ENCODE measurements at places on chromosomes 1 and 21. TPM values are rescaled to one million over a fixed set of nuclear protein-coding genes. Genes with fewer than 3 reads are reported as not detected.

DNA sequence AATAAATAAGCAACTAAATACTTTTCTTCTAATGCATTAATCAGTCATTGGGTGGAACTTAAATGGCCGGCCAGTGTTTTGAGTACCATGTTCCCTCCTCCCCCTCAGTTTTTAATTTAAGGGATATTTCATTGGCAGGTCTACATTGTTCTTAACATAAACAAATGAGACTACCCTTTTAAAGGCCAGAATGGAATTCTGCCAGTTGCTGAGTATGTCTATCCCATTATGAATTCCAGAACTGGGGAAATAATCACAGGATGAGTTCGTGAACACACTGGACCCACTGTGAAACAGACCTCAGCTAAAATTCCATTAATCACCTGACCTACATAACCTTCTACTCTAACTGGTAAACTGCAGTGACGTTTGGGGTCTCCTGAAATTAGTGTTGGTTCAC is 305.5 kb upstream of the PKN2 start:
- no peak for DNase-seq

DNA sequence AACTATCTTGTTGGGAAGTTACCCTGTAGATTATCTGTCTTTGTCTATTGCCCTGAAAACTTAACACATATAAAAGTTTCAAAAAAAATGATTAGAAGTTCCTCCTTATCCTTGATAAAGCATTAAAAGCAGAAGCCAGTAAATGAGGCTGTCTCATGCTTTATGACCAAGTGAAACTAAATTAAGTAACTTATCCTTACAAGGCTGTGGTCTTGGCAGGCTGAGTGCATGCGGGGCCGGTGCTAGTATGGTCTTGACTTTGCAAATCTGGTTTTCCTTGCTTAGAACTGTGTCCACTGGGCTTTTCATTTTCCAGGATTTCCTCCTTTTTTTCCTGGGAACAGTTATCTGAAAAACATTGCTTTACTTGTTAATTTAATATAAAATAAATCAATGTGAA is 43.1 kb downstream of the PCNX2 start:
- DNase-seq, result no peak

- DNase-seq, result peak; percentile 26
These were observed at the start of gene NIBAN1 for GRCh38 chr1:184974056-184974836. Gene NIBAN1 (minus strand): TSS chr1:184974508. CDS start chr1:184974356, 152 bp downstream.

DNA sequence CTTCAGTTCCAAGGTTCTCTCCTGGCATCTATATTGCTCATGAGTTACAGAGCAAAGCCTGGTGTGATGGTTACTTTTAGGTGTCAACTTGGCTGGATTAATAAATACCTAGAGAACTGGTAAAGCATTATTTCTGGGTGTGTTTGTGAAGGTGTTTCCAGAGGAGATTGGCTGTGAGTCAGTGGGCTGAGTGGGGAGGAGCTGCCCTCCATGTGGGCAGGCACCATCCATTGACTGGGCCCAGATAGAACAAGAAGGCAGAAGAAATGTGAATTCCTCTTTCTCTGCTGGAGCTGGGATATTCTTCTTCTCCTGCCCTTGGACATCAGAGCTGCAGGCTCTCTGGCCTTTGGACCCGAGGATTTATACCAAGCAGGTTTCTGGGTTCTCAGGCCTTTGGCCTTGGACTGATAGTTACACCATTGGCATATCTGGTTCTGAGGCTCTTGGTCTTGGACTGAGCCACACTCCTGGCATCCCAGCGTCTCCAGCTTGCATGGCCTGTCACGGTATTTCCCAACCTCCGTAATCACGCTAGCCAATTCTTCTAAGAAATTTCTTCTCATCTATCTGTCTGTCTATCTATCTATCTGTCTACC is 44.5 kb downstream of the B3GALT5 start:
- DNase-seq, result no peak

Gene SPATA46
- not detected for total RNA-seq

DNA sequence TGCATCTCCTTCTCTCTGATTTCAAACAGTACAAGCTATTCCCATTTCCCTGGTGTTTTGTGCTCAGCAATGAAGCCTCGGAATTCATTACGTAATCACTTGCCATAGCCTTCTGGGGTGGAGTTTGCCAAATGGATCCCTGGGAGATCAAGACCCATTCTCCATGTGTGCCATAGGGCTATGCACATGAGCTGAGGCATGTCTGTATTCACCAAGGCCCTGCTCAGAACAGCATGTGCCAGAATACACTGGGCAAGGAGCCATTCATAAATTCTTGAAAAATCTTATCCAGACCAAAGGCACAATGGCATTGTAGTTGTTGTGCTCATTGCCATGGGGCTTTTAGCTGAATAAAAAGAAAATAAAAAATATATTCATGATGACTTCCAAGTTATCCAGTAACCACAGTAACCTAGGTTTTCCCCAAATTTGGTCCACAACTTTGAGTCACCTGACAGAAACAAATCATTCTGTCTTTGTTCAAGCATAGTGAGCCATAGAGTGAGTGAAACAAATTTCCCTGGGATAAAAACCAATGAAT is 53.0 kb downstream of the CRB1 start:
- no peak for DNase-seq

DNA sequence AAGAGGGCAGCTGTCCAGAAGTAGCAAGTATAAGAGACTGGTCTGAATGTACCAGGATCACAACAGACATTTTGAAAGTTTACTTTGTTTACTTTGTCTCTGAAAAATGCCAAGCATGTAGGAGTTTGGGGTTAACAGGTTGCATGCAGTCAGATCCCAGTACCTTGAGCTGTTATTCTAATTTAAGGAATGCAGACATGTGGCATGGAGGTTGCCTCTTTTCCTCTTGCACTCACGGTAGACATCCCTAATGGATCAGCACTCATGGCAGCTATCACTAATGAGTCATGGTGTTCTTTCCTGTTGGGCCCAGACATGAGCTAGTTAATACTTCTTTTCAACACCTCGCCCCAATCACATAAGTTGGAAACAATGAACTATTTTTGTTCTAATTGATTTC is 67.3 kb downstream of the GADD45A start:
- DNase-seq, result no peak

DNA sequence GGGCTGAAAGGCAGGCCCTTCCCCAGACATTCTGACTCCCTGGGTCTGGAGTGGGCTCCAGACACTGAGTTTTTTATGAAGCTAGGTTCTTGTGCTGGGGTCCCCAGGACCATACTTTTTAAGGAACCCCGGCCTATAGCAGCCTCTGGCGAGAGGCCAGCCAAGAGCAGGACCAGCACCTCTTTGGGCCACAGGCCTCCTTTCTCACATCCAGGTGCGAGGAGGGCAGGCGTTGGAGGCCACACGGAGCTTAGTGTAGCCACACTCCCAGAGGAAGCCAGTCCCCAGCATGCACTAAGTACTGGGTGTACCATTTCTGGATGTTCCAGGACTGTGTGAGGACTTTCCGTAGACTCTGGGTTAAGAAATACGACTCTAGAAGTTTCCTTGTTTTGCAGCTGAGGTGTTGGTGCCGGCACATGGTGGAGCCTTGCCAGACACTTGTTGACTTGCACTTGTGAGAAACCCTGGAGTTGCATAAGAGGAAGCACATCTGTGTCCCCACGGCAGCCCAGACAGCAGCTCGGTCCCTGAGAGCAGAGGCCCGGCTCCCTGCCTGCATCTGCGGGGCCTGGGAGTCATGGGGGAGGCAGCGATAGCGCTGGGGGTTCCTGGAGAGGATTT is 122.2 kb upstream of the VAMP3 start:
- DNase-seq, result no peak

Gene GBP4
- total RNA-seq, result 0.23 TPM
